ENCODE measurements at places on chromosomes 1 and 21.

DNA sequence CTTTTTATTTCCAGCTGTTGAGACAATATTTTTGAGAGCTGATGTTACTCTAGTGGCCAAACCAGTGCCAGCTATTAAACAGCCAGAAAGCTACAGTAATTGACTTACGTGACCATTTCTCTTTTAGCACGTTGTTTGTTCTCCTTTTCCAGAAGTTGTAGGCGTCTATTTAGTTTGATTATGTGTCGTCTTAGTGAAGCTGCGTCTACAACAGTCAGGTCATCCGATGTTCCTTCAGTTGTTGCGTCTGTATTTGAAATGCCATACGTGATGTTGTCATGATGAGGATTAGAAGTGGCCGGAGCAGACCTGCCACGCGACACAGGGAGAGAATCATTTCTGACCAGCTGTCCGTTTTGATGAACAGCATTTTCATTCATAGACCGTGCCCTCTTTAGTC is 38.2 kb downstream of the TMEM51 start:
- no peaks in the 10 kb centered on the region for H3K36me3 ChIP-seq
- H3K4me1 ChIP-seq: peaks cover 28% of the 10 kb centered on the region
- H3K27me3 ChIP-seq: no peaks in the 10 kb centered on the region
- no peak for DNase-seq

GRCh38 chr1:222057162-222057561 is 315.3 kb upstream of the DUSP10 start:
- H3K4me1 ChIP-seq: no peaks in the 10 kb centered on the region
- no peaks in the 10 kb centered on the region for H3K27me3 ChIP-seq
- no peak overlapping the region for H3K4me3 ChIP-seq
- no peak overlapping the region for H3K27ac ChIP-seq

GRCh38 chr1:182616130-182617013 is 12.2 kb upstream of the RGS16 start:
- H3K36me3 ChIP-seq: no peaks in the 10 kb centered on the region
- peak overlapping the region; percentile 67 for H3K4me3 ChIP-seq
- H3K27me3 ChIP-seq: no peaks in the 10 kb centered on the region

- H3K36me3 ChIP-seq: no peaks in the 10 kb centered on the region
- no peaks in the 10 kb centered on the region for H3K27me3 ChIP-seq
- no peak overlapping the region for H3K4me3 ChIP-seq
- no peak for DNase-seq
- no peak overlapping the region for H3K27ac ChIP-seq
Measured at GRCh38 chr1:184025242-184025675, 12.3 kb downstream of the COLGALT2 start.

DNA sequence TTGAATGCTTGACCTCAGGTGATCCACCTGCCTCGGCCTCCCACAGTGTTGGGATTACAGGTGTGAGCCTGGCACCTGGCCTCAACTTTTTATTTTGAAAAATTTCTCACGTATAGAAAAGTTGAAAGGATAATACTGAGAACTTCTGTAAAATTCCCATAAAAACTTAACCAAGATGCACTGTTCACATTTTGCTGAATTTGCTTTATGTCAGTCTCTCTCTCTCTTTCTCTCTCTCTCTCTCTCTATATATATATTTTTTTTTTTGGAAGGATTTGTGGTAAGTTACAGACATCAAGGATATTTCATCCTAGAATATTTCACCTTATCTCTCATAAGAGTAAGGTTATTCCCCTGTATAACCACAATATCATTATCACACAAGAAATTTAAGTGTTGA is 5.9 kb downstream of the PEX14 start:
- no peak overlapping the region for H3K4me3 ChIP-seq
- no peaks in the 10 kb centered on the region for H3K36me3 ChIP-seq
- no peaks in the 10 kb centered on the region for H3K27me3 ChIP-seq
- peaks cover 14% of the 10 kb centered on the region for H3K4me1 ChIP-seq

- peaks cover 13% of the 10 kb centered on the region for H3K4me1 ChIP-seq
- no peaks in the 10 kb centered on the region for H3K27me3 ChIP-seq
- no peak overlapping the region for H3K27ac ChIP-seq
- H3K36me3 ChIP-seq: no peaks in the 10 kb centered on the region
- no peak overlapping the region for H3K4me3 ChIP-seq
Measured at GRCh38 chr1:54640361-54640760, 1.2 kb upstream of the MROH7 start.

GRCh38 chr1:214102907-214103306 is 115.1 kb downstream of the PROX1 start:
- H3K4me1 ChIP-seq: no peaks in the 10 kb centered on the region
- H3K36me3 ChIP-seq: no peaks in the 10 kb centered on the region
- no peaks in the 10 kb centered on the region for H3K27me3 ChIP-seq
- no peak overlapping the region for H3K4me3 ChIP-seq
- DNase-seq: no peak
- H3K27ac ChIP-seq: no peak overlapping the region

GRCh38 chr1:31382379-31382989 is 9.6 kb upstream of the FABP3 start:
- H3K4me3 ChIP-seq: no peak overlapping the region
- peaks cover 6% of the 10 kb centered on the region for H3K4me1 ChIP-seq
- no peaks in the 10 kb centered on the region for H3K36me3 ChIP-seq

DNA sequence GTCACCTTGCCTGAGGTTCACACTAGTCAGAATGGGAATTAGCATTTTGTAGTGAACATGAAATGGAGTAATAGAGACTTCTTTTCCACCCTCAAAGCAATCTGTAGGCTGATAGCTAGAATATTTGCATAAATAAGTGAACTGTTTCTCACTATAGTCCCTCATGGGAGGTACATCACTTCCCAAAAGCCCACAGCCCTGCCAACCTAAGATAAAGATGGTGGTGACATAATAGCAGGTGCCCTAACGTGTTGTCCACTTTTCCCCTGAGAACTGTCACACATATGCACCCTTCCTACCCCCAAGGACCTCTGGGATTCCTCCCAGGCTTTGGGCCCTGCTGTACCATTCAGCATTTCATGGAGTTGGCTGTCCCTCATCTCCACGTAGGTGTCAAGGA is 4.4 kb downstream of the TMEM35B start:
- peak; percentile 84 for DNase-seq
- no peaks in the 10 kb centered on the region for H3K27me3 ChIP-seq
- H3K27ac ChIP-seq: peak overlapping the region; percentile 83
- peaks cover 67% of the 10 kb centered on the region for H3K4me1 ChIP-seq
- H3K4me3 ChIP-seq: peak overlapping the region; percentile 46

- no peaks in the 10 kb centered on the region for H3K4me1 ChIP-seq
- H3K27me3 ChIP-seq: no peaks in the 10 kb centered on the region
- H3K36me3 ChIP-seq: no peaks in the 10 kb centered on the region
- no peak overlapping the region for H3K4me3 ChIP-seq
- no peak overlapping the region for H3K27ac ChIP-seq
Measured at GRCh38 chr1:182056601-182057366, 4.7 kb downstream of the ZNF648 start.

DNA sequence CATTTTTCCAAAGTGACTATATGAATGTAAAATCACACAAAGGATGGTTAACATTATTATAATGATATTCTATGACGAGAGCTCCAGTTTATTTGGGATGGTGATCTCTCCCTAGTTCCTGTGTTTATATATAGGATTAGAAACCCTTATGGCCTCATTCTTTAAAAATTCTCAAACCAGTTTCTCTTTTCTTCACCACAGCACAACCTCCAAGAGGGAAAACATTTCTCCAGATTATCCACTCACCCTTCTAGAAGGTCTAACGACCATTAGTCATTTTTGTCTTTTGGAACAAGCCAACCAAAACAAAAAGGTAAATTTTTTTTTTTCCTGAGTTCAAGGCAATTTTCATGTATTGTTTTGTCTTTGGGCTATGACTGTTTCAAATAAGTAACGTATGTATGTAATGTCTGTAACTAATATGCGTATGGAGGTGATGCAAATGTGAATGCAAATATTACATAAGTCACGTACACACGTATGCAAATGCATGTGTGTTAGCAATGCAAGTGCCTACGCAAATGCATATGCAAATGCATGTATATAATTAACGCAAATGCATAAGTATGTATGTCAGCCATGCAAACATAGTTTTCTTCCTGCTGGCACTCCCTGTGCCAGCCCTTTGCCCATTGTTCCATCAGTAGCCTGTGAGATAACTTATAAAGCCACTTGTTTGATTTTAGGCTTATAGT is 72.5 kb upstream of the MORC3 start:
- no peak overlapping the region for H3K4me3 ChIP-seq
- peak; percentile 38 for DNase-seq
- peaks cover 8% of the 10 kb centered on the region for H3K4me1 ChIP-seq
- H3K27me3 ChIP-seq: no peaks in the 10 kb centered on the region
- H3K36me3 ChIP-seq: no peaks in the 10 kb centered on the region

DNA sequence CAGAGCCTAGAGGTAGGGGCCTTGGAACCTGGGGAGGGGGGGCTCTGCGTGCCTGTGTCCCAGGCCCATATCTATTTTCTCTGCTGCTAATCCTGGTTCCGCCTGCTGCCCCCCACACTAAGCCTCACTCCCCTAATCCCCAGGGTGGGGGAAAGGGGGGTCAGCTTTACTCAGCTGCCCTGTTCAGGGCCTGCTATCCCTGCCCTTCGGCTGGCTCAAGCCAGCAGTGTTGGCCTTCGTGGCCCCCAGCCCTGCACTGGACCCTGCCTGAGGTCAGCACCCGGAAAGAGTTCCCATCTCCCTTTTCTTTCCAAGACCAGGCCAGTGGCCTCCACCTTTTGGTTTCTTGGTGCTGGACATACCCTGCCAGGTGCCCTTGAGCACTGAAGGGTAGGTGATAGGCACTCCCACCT is 8.4 kb downstream of the ZBTB7B start:
- no peaks in the 10 kb centered on the region for H3K27me3 ChIP-seq
- no peak overlapping the region for H3K27ac ChIP-seq
- H3K36me3 ChIP-seq: no peaks in the 10 kb centered on the region
- H3K4me1 ChIP-seq: peaks cover 77% of the 10 kb centered on the region

DNA sequence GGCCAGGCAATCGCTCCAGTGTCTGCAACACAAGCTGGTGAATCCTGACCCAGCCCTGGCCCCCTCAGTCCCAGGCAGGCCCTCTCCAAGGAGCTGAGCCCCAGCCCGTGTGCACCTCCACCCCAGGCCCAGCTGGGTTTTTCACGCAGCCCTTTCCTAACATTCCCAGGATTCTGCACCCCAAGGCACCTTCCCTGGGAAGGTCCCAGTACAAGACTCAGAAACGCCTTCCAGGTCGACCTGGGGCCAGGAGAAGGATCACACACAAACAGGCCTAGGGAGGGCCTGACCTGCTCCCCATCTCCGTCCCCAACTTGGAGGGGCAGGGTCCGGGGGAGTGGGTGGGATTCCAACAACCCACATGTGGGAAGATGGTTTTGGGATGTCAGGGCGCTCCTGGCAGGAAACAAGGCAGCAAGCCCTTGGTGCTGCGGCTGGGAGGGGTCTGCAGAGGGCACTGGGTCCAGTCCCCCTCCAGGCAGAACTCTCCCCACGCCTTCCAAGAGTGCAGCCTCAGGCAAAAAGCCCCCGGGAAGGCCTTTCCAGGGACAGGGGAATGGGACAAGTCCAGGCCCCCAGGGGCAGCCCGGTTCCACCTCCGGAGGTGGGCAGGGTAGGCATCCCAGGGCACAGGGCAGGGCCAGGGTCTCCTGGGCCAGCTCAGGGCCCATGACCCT is 58.3 kb downstream of the KCNAB2 start:
- peaks cover 10% of the 10 kb centered on the region for H3K4me1 ChIP-seq
- no peaks in the 10 kb centered on the region for H3K36me3 ChIP-seq
- no peak overlapping the region for H3K27ac ChIP-seq
- no peak for DNase-seq
- H3K27me3 ChIP-seq: no peaks in the 10 kb centered on the region

- no peak overlapping the region for H3K4me3 ChIP-seq
- no peak overlapping the region for H3K27ac ChIP-seq
- H3K27me3 ChIP-seq: no peaks in the 10 kb centered on the region
Measured at GRCh38 chr1:226017070-226017469, 17.9 kb upstream of the SDE2 start.

- no peaks in the 10 kb centered on the region for H3K27me3 ChIP-seq
- no peaks in the 10 kb centered on the region for H3K4me1 ChIP-seq
- no peak overlapping the region for H3K27ac ChIP-seq
- no peak for DNase-seq
Measured at GRCh38 chr1:48115835-48116234, 106.7 kb upstream of the SLC5A9 start.

DNA sequence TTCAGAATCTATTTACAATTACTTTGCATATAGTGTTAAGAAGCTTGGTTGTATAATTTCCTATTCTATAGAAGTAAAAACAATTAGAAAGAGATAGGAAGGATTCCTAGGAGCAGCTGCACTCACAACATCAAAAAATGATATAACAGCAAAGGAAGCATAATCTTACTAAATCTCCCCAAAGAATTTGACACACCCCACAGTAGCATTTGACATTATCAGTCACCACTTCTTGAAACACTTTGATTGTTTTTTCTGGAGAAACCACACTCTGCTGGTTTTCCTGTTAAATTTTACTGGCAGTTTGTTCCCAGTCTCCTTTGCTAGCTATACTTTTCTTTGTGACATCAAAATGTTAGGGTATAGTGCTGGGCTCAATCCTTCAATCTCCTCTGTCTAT is 100.8 kb upstream of the KIAA1614 start:
- peaks cover 17% of the 10 kb centered on the region for H3K36me3 ChIP-seq
- H3K4me3 ChIP-seq: no peak overlapping the region
- no peaks in the 10 kb centered on the region for H3K27me3 ChIP-seq
- DNase-seq: no peak

DNA sequence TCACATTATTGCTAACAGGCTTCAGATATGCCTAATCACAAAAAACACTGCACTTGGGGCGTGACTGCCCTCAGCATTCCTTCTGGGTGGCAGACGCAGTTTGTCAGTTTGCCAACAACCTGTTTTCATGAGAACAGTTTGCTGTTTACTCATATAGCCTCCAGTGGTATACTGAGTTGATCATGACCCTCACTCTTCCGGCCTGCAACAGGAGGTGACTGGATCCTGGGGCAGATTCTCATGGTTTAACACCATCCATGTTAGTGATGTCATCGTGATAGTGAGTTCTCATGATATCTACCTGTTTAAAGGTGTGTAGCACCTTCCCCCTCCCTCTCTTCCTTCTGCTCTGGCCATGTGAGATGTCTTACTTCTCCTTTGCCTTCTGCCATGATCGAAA is 555.2 kb downstream of the PLPP3 start:
- H3K4me1 ChIP-seq: no peaks in the 10 kb centered on the region
- no peak for DNase-seq
- H3K27me3 ChIP-seq: no peaks in the 10 kb centered on the region

DNA sequence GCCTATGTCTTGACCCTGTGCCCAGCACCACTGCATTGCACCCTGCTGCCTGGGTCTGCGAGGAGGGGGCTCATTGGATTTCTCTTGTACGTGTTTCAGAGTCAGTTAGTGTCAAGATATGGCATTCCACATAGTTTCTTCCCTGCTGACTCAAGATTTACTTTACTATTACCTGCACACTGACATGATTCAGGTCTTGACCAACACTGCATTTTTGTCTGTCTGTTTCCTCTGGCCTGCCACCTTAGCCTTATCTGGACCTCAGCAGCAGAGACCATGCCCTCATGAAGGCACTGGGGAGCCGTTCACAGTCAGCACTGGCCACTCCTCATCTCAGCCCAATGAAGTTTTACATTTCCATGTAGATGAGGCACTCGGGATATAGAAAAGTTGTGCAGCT is 155.4 kb downstream of the DHRS3 start:
- no peak overlapping the region for H3K4me3 ChIP-seq
- no peak for DNase-seq
- peaks cover 6% of the 10 kb centered on the region for H3K4me1 ChIP-seq
- H3K27ac ChIP-seq: no peak overlapping the region
- H3K27me3 ChIP-seq: no peaks in the 10 kb centered on the region
- H3K36me3 ChIP-seq: no peaks in the 10 kb centered on the region
